Activated CD8-positive, alpha-beta T cell treated with anti-CD3 and anti-CD28 coated beads for 36 hours (primary cell): ENCODE measurements at places on chromosomes 6 and 20. TPM values are rescaled to one million over a fixed set of nuclear protein-coding genes. Genes with fewer than 3 reads are reported as not detected.

DNA sequence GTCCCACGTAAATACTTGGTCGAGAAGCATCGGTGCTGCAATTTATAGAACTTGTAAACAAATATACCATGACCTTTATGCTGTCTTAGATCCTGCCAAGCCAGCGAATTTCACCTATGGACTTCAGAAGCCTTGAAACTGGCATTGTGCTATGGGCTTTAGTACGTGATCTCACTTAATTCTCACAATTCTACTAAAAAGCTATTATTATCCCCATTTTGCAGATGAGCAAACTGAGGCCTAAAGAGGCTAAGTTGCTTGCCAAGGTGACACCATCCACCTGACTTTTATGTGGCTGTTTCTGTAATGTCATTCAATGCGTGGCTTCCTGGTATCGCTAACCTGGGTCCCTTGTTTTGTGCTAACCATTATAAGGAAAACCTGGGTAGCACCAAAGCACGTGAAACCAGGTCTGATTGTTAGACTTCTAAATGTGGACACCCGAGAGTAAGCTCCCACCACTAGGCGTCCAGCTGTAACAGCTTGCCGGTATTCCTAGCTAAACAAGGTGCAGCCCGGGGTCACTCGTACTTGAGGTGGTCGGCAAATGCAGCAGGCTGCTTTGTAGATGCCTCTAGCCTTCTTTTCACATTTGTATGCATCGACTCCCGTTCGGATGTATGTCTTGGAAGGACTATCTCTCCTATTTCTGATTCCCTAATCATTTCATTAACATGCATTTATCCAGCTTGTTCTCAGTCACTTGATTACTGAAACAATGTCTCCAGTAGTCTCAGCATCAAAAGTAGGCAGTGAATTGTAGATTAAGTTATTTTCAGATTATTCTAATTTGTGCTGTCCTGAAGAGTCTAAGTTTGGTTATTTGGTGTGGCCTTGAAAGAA lies 1.1 kb downstream of the SYNJ2 start:
- peak overlapping the region; percentile 85 for H3K27ac ChIP-seq
- H3K4me1 ChIP-seq: peaks cover 42% of the 10 kb centered on the region
- H3K36me3 ChIP-seq: peaks cover 7% of the 10 kb centered on the region
- H3K4me3 ChIP-seq: peak overlapping the region; percentile 91

DNA sequence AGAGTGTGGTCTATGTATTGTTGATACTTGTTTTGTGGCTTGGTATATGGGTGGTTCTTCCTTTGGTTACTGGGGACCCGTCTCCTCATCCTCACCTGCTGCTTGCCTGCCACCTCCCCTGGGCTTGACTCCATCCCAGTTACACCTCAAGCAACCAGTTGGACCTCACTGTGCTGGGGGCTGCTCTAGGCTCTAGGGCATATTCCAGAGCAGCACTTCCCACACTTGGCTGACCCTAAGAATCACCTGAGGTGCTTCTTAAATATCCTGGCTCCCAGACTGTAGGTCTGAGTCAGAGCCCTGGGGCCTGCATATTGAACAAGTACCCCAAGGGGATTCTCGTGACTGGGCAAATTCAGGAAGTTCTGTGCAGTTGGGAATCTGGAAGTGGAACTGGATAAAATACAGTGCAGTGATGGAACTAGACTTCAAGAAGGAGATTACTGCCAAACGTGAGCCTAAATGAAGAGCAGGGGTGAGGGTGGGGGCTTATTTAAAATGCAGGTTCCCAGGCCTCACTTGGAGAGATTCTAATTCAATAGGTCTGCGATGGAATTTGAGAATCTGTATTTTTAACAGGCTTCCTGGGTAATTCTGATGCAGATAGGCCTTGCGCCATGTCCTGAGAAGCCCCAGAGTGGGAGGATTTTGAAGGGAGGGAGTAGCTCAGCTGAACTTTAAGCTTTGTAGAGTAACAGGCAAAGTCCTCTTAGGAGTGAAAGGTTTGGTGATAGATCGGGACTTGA lies 7.6 kb downstream of the SPATS1 start:
- H3K27ac ChIP-seq: no peak overlapping the region
- H3K27me3 ChIP-seq: peaks cover 6% of the 10 kb centered on the region
- H3K36me3 ChIP-seq: no peaks in the 10 kb centered on the region
- no peaks in the 10 kb centered on the region for H3K4me1 ChIP-seq
- DNase-seq: no peak
- H3K4me3 ChIP-seq: no peak overlapping the region

- no peaks in the 10 kb centered on the region for H3K27me3 ChIP-seq
Measured at GRCh38 chr20:58702161-58702510, 9.5 kb downstream of the NPEPL1 start.

DNA sequence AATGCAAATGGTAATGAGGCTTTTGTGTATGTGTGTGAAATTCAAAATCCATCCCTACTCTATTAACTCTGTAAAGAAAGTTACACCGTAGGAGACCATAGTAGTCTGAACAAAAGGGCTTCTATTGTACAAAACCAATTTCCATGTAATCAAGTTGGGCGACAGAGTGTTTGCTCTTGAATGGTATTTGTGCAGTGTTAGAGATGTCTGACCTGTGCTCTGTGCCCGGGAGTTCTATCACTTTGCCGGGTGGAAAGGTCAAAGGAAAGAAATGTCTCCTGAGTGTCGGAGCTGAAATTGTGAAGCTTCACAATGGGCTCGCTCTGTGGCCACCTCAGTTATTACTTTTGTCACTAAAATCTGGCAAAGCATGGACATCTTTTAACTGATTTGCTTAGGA lies 312.0 kb downstream of the SAMD5 start:
- DNase-seq: no peak
- no peaks in the 10 kb centered on the region for H3K27me3 ChIP-seq
- H3K4me1 ChIP-seq: no peaks in the 10 kb centered on the region
- H3K36me3 ChIP-seq: no peaks in the 10 kb centered on the region

GRCh38 chr6:40425192-40425919 lies 161.8 kb downstream of the LRFN2 start:
- H3K4me1 ChIP-seq: peaks cover 3% of the 10 kb centered on the region
- no peak overlapping the region for H3K27ac ChIP-seq
- H3K36me3 ChIP-seq: no peaks in the 10 kb centered on the region
- DNase-seq: no peak

The SLC22A23 gene
- total RNA-seq: 0.16 TPM

The HINT3 gene
- 8.6 TPM for total RNA-seq

GRCh38 chr6:158686311-158686710 lies 36.5 kb downstream of the SYTL3 start:
- no peak for DNase-seq
- peaks cover 57% of the 10 kb centered on the region for H3K4me1 ChIP-seq
- no peaks in the 10 kb centered on the region for H3K27me3 ChIP-seq
- H3K27ac ChIP-seq: peak overlapping the region; percentile 26
